ENCODE measurements at places on chromosomes 16 and 17.

DNA sequence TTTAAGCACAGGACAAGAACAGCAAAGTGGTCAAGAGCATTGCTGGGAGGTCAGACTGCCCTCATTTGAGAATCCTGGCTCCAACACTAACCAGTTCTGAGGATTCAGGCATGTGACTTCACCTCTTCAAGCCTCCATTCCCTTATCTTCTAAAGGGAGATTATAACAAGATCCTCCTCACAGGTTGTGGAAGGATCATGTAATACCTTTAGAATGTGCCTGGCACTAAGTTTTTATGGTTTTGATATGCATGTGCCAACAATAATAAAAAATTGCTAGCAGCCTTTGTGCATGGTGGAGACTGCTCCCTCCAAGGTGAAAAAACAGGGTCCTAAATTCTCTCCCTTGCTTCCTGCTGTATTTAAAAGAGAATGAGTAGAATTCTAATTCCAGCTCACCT lies 36.0 kb upstream of the ADAMTS18 start:
- no peak for DNase-seq

DNA sequence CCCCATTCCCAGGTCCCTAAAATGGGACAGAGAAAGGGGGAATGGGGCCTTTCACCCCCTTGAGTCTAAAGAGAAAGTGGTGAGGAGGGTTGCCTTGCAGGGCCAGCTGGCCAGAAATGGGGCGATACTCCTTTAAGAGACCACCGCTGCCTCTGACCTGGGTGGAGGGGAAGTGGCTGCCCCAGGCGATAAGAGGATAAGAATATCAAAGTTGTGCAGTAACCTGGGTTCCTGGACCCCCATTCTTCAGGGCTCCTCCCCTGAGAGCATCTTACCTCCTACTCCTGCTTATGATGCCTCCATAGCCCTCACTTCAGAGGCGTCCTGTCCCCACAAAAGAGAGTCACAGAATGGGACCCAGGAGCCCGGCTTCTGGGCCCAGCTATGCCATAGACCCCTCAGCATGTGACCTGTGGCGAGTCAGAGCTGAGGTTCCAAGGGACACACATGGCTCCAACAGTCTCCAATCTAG lies 5.2 kb upstream of the TSPOAP1 start:
- no peak for DNase-seq

GRCh38 chr16:11395008-11395948 lies 50.0 kb downstream of the RMI2 start:
- no peak for DNase-seq

DNA sequence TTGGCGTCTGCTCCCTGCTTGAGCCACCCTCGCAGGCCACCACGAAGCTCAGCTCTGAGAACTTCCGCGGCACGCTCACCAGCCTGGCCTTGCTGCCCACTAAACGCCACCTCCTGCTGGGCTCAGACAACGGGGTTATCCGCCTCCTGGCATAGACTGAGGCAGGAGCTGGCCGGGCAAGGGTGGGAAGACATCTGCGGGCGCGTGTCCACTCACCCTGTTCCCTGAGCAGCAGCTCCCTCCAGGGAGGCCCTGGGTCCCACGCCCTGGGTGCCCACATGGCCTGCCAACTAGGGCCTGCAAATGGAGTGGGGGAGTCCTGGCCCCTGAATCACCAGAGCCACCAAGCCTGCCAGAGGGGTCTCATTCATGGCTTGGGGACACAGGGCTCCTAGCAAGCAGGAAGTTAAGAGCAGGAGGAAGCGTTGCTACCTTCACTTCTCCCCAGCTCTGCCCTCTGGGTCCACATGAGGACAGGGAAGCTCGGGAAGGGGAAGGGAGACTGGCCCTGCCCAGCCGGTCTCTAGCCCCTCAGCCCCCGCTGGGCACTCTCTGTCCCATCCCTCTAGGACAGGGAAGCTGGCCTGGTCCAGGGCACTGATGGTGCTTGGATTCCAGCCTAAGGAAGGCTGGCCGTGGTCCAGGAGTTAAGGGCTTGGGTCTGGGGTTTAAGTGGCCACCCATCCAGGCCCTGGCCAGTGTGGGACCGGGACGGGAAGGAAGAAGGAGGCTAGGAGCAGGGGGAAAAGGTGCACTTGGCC lies 5.0 kb upstream of the SERPINF2 start:
- DNase-seq: no peak
